ENCODE measurements at places on chromosomes 11 and 22.
A peak's percentile ranks its signal among the peaks of the same experiment; 100 is the strongest.

GRCh38 chr22:37275622-37276021 lies 6.7 kb upstream of the CYTH4 start:
- no peak for DNase-seq

DNA sequence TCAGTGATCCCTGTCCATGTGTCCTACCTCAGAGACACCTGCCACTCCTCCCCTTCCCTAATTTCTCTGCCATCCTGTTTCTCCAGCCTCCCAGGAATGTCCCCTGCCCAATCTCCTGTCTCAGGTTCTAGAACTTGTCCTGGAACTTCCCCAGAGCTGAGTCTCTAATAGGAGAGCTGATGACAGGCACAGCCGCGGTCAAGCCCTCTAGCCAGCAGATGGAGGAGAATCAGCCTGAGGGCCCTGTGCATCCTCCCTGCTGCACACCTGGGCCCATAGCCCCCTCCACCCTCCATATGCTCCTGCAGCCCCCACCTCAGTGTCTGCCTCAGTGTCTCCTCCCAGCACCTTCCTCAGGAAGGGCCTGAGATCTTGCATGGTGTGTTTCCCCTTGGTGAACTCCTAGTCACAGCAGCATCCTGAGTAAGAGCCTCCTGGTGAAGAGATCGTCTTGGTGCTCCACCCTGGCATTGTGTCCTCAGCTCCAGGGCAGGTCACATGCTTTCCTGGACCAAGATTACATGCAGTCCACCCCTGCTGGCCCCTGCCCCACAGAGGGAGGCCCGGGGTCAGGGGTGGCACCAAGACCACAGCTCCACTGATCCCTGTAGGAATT lies 43.9 kb upstream of the VPREB1 start:
- DNase-seq, result no peak

GRCh38 chr11:133919330-133920108 lies 37.2 kb downstream of the IGSF9B start:
- DNase-seq, result no peak

DNA sequence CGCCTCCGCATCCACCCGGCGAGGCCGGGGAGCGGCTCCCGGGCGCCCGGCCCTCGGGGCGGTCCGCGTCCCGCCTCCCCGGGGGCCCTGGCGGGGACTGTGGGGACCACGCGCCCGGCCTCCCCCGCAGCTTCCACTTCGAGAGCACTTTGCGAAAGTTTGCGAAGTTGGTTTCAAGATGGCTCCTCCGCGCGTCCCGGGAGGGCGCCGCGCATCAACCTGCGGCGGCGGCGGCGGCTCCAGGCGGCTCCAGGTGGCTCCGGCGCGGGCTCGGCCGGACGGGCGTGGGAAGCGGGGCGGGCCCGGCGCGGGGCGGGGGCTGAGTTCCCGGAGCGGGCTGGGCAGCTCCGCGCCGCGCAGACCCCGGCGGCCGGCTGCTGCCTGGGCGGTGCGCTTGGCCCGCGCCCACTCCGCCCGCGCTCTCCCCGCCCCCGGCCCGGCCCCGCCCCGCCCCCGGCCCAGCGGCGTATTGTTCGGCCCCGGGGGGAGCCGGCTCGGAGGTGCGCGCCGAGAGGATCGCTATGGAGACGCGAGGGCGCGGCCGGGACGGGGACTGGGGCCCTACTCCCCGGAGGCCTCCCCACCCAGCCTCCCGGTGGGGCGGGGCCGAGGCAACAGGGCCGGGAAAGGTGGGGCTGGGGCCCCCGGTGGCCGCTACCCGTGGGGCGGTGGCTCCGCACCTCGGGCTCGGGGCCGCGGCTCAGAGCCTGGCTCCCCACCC lies at the start of gene CELSR1:
TSS of gene CELSR1 (minus strand) at position 396 of the 721 bp plus-strand sequence. CDS start 450 bp downstream, outside the sequence.
- DNase-seq, result no peak

- no peak for DNase-seq
Observed at GRCh38 chr11:63490551-63491239, at the start of gene PLAAT5. Gene PLAAT5 (minus strand): TSS chr11:63491167. CDS start chr11:63491034, 133 bp downstream.

DNA sequence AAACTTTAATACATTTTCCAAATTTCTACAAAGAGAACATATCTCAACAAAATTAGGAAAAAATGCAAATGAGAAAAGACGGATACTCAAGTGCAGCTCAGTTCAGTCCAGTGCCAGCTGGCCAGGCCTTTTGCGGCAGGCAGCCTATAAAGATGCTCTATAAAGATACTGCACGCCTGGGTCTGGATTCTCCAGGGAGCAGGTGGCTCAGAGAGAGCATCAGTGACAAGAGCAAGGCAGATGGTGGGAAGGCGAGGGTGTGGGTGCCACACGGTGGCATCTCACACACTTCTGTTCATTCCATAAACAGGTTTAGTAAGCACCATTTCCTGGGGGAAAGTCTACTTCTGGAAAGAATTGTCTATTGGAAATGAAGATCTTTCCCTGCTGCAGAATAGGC lies 18.1 kb upstream of the SCN3B start:
- no peak for DNase-seq

GRCh38 chr11:86863476-86863875 lies 63.1 kb downstream of the PRSS23 start:
- no peak for DNase-seq

GRCh38 chr22:50260801-50261614 lies 475 bp downstream of the MAPK12 start:
- peak; percentile 29 for DNase-seq

DNA sequence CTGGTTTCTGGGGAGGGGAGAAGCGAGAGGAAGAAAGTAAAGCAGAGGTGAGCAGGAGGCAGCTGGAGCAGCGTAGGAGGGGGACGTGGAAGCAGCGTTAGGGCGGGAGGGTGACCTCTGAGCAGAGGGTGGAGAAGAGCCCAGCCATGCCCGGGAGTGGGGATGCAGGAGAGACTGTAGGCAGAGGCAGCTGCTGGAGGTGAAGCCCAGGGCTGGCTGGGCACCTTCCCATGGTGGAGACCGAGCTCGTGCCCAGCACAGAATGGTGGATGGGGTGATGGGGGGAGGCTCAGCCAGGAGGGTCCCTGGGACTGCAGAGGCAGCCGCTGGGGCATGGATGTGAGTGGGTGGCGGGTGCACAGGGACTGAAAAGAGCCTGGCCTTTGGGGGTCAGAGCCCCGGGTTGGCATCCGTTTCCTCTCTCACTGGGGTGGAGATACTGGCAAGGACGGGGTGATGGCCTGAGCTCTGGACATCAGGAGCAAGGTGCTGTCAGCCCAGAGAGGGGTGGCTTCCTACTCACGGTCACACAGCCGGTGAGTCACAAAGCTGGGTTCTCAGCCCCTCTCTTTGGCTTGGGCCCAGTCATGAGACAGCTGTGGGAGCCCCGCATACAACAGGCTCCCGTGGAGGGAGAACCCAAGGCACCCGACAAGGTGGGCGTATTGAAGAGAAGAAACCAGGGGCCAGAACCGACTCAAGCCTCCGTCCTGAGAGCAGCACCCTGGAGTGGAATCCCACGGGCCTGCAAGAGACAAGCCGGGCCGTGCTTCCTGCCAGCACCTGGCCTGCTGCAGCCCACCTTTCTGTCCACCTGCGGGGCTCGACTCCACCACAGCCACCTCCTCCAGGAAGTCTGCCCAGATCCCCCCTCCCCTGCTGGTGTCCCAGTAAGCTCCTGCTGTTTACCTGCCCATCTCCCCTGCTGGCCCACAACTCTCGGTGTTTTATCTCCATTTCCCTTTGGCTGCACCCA lies 45.8 kb upstream of the FGF3 start:
- DNase-seq, result no peak

DNA sequence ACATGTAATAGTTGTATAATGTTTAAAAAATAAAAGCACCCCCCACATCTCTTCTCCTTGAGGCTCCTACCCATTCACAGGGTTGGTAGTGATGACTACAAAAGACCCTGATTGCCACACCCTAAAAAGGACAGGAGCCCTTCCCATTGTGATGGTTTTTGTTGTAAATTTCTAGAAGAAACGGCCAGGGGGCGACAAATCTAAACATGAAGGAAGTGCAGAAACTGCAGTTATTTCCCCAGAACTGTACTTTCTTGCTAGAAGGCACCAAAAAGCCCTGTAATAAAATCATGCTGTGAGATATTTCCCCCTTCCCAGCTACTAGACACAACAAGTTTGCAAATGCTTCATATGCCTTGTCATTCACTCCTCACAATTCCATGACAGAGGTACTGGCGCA lies 10.8 kb downstream of the PRR5L start:
- DNase-seq, result peak; percentile 79

DNA sequence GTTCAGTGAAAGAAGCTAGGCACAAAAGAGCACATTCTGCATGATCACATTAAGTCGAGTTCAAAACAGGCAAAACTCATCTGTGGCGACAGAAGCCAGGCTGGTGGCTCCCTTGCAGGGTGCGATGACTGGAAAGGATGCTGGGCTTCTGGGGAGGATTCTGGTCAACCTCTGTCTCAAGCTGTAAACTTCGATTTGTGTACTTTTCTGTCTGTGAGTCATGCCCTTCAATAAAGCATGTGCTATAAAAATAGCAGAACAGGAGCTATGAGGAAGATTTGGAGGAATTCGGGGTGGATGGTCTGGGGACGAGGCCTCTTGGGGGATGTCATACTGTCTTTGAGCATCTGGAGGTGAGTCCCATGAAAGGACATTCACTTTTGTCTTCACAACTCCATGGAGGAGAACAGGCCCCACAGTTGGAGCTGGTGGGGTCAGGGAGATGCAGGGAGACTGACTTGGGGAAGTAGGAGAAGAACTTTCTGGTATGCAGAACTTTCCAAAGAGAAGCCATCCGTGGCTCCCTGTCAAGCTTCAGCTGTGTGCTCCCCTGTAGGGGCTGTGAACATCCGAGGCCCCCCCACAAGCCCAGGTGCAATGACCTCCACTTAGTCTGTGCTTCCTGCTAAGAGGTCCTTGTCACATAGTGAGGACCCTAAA lies 77.8 kb upstream of the LINC01488 start:
- no peak for DNase-seq

GRCh38 chr11:102473543-102473942 lies 21.0 kb upstream of the TMEM123 start:
- no peak for DNase-seq

- no peak for DNase-seq
Observed at GRCh38 chr11:69542314-69543168, 61.1 kb downstream of the LINC01488 start.

GRCh38 chr11:116540645-116541304 lies 232.0 kb downstream of the BUD13 start:
- no peak for DNase-seq

DNA sequence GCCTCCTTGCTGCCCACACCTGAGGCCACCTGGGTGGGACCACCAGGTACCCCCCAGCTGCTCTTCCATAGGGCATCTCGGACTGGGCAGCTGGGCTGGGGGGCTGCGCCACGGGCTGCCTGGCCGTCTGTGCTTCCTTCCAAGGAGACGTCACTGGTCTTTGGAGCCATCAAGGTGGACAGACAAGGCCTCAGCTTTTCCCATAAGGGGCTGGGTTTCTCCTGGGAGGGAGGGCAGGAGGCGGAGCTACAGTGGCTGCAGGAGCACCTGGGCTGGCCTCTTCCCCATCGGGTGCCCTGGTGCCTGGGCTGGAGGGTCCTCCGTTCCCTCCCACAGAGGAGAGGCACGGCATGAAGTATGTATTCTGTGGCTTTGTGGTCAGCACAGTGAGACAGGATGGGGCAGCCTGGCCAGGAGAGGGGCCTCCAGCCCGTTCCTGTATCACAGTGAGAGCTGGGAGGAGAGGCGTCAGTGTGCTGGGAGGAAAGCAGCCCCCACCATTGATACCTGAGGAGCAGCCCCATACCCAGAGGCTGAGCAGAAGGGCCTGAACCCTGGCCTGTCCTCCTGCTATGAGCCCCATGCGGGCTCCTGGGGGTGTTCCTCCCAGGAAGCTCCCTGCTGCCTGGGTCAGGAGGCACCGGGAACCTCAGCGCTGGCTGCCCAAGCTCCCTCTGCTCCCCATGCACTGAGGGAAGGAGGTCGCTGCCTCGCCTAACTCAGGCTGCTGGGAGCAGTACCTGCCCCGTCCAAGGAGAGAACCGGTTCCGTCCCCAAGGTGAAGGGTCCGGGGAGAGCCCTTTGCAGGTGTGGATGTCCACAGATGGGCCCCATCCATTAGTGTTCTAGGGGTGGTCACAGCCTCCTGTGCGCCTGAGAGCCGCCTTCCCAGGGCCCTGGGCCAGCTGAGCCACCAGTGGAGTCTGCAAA lies 1075.0 kb downstream of the BRD1 start:
- DNase-seq, result no peak

DNA sequence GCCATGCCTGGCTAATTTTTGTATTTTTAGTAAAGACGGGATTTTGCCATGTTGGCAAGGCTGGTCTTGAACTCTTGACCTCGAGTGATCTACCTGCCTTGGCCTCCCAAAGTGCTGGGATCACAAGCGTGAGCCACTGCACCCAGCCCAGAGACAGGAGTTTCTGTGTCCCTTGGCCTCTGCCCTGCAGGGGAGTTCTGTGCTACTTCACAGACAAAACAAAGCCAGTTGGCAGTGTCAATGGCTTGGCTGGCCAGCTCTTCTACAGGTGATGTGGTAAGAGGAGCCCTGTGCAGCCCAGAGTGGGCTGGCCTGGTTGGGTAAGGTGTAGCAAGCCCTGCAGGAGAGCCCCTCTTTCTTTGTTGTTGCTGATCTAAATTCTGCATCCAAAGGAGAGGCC lies 60.5 kb upstream of the SHISAL1 start:
- no peak for DNase-seq

DNA sequence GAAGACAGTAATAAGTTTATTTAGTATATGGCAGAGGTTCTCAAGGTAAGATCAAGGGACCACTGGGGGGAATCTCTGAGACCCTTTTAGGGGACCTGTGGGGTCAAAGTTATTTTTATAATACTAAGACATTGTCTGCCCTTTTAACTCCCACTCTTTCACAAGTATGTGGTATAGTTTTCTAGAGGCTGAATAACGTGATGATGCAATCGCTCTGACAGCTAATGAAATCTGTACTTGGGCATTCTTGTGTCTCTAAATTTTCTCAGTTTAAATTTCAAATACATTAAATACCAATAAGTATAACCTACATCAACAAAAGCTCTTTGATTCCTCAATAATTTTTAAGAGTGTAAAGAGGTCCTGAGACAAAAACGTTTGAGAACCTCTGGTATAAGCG lies 147.9 kb downstream of the ATG16L2 start:
- no peak for DNase-seq

DNA sequence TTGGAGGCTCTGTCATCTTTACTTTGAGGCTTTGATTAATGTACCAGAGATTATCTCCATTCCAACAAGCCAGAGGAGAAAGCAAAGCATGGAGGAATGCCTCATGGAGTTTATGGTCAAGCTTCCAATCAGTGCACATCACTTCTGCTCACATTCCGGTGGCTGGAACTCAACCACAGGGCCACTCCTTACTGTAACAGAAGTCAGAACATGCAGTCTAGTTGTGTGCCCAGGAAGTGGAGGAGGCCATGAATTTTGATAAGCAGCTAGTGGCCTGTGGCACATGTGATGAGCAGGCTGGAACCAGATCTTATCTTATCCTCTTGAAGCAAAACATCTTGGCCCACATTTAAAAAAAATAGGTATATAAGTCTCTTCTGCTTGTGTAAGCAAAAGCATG lies 258.9 kb upstream of the ARHGAP20 start:
- DNase-seq, result no peak

GRCh38 chr22:25762147-25762546 lies 20.2 kb downstream of the MYO18B start:
- DNase-seq, result no peak
